Spleen (tissue), 13 donors: ENCODE measurements at places on chromosomes 16 and 17. TPM values are rescaled to one million over a fixed set of nuclear protein-coding genes. Genes with fewer than 3 reads are reported as not detected.
A peak's percentile ranks its signal among the peaks of the same experiment; 100 is the strongest.

GRCh38 chr17:40121181-40122135, at the start of gene MSL1:
MSL1 (plus strand) TSS chr17:40121971; CDS start chr17:40122613, 642 bp downstream.
- peak; percentile 97 for DNase-seq

The TP53TG3 gene
- not detected for total RNA-seq

- DNase-seq: no peak
Observed at GRCh38 chr17:69954241-69954925, 120.6 kb upstream of the KCNJ16 start.

DNA sequence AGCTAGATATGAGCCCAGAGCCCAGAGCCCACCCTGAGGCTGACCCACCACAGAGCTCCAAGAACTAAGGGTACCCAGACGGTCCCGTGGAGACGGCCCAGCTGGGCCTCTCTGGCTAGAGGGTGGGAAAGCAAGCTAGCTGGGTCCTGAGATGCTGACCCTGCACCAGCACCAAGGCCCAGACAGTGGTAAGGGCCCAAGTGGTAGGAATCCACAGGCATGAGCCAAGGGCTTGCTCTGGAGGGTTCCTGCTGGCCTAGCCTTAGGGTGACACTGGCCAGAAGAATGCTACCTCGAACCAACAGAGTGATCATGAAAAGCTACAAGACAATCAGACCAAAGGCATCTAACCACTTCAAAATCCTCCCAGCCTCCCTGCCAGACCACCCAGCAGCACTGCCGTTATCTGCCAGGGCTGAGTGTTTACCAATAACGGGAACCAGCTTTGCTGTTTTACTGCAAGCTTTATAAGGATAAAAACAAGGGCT, 13.2 kb downstream of the HIC1 start:
- DNase-seq: no peak

- no peak for DNase-seq
Observed at GRCh38 chr16:68033101-68033500, 10.0 kb downstream of the DUS2 start.

The C17orf107 gene
- total RNA-seq: 2.7 TPM

- DNase-seq: no peak
Observed at GRCh38 chr17:1705004-1705403, 5.2 kb downstream of the TLCD2 start.

GRCh38 chr16:6059671-6060070, 962.1 kb upstream of the EEF2KMT start:
- DNase-seq: no peak

- DNase-seq: peak; percentile 60
Observed at GRCh38 chr16:54289945-54290832, 3.6 kb upstream of the IRX3 start.
